ENCODE measurements at places on chromosomes 1 and 21.
A peak's percentile ranks its signal among the peaks of the same experiment; 100 is the strongest.

DNA sequence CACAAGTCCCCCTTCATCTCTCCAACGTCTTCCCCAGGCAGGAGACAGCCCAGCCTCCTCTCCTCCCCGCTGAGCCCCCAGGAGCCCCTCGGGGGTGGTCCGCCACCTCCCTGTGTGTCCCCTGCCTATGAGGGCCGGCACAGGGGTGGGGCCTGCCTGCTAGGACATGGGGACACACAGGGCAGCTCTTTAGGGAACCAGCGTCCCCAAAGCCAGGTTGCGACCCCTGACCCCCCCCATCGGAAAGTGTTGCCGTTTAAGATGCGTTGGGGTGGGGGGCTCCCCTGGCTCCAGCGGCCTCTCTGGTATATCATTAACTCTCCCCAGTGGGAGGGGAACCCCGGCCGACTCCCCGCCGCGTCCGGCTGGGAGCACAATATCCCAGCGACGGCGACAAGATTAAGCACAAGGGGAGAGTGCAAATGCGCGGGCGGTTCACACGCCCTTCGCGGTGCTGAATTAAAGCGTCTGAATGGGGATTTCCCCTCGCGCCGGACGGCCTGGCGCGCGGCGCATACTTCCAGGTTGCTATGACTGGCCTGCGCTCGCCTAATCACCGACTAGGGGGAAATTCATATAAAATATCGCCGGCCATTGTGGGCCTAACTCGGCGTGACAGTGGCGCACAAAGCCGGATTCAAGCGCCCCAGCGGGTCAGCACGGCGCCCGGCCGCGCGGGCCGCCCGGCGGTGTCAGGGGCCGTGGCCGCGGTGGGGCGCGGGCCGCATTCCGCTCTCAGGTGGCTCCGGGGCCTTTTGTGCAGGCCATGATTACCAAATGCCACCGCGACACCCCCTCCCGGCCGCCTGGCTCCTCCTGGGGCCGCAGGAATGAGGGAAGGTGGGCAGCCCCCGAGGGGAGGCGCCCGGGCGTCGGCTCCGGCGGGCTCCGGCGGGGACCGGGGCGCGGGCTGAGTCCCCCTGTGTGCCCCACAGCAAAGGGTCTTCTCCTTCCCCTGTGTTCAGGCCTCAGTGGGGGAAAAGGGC, 30.9 kb downstream of the WNT3A start:
- peak; percentile 33 for DNase-seq

- no peak for DNase-seq
Observed at GRCh38 chr21:30713766-30714165, 4.8 kb downstream of the KRTAP21-3 start.

- DNase-seq, result peak; percentile 40
Observed at GRCh38 chr1:46489169-46489637, 433 bp upstream of the DMBX1 start.

DNA sequence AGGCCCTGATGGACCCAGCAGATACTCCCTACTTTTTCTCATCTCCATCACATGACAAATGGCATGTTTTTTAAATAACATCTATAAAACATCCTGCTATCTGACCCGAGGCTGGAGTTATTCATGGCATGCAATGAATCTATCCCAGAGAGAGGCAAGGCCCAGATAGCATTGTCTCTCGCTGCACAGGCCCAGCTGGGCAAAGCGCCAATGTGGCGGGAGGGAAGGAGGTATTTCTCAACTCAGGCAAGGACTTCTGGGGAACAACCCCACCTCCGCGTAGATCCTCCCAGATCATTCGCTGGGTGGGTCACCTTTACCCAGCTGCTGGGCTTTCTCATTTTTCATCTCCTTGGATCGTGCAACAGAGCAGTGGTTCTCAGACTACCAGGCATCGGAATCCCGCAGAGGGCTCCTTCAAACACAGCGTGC, 59.8 kb downstream of the ERG start:
- DNase-seq, result no peak

DNA sequence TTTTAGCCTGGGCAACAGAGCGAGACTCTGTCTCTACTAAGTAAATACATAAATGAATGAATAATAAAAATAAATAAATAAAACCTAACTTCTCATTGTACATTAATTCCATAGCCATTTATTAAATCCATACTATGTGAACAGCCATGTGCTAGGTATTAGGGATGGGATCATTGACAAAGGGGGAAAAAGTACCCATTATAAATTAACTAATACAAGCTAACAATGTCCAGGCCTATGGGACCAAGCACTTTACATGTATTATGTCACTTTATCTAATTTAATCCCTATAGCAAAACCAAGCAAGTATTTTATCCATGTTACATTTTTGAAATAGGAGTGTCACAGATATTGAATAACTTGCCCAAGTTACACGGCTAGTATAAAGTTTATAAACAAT, 2.6 kb upstream of the CDC7 start:
- no peak for DNase-seq

DNA sequence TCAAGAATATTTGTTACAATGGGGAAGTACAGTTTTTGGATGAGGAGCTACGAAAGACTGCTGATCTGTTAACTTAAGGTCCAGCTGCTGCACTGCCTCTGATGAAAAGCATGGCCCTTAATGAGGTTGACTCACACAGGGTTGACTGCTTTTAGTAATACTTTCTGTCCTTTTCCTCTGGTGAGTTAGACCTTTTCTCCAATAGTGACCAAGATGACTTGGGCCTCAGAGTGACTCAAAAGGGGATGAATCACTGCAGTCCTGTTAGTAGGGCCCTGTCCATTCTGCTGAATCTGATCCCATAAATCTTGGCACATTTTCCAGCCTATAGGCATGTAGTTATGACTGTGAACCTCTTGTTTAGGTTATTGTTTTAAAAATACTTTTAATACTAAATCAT, 2.7 kb downstream of the DISP1 start:
- DNase-seq, result no peak

- no peak for DNase-seq
Observed at GRCh38 chr1:116038679-116039078, 62.4 kb downstream of the SLC22A15 start.

GRCh38 chr1:39959651-39960333, 4.8 kb downstream of the MFSD2A start:
- no peak for DNase-seq

- DNase-seq, result peak; percentile 69
Observed at GRCh38 chr1:27136998-27137542, 17.9 kb downstream of the SLC9A1 start.

DNA sequence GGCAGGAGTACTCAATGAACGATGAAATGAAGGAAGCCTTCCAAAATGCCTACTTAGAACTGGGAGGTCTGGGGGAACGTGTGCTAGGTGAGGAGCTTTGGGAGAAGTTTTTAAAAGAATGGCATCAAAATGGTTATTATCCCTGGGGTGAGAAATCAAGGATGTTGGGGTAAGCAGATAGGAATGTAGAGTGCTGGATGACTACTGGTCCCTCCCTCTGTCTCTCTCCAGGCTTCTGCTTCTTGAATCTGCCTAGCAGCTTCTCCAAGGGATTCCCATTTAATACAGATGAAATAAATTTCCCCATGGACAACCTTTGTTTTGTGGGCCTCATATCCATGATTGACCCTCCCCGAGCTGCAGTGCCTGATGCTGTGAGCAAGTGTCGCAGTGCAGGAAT, 19.0 kb upstream of the CASQ1 start:
- no peak for DNase-seq

- DNase-seq, result no peak
Observed at GRCh38 chr1:31897526-31898100, 40.6 kb downstream of the PTP4A2 start.

DNA sequence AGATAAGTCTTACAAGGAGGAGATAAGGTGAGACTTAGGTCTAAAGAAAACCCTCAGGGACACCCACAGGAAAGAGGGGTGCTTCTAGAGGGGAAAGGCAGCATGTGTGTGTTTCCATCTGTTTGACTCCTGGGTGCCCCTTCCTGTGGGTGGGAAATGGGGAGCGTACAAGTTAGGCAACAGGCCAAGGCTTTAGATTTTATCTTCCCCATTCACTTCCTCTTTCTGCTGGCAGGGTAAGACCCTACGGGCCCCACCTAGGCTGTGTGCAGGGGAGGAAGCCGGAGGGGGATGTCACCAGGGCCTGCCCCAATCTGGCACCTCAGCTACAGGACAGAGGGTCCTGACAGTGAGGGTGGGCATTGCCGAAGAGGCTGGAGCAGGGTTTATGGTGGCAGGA, 2.5 kb upstream of the OLIG1 start:
- DNase-seq, result no peak

DNA sequence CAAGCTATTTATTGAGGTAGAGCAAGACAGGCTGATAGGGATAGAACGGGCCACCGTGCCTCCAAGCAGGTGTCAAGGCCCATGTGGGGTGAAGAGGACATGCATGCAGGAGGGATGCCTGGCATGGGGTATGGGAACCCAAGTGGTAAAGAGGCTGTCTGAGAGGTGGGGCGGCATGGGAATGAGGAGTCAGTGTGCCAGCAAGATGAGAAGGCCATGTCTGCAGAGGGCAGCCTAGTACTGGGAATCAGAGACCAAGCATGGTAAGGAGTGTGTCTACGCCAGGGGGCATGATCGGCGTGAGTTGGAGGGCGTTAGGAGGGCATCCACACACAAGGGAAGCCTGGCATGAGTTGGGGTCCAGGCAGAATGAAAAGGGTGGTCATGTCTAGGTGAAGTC, 303.7 kb upstream of the PLD5 start:
- no peak for DNase-seq

GRCh38 chr1:164675342-164675904, 116.4 kb downstream of the PBX1 start:
- DNase-seq, result no peak

DNA sequence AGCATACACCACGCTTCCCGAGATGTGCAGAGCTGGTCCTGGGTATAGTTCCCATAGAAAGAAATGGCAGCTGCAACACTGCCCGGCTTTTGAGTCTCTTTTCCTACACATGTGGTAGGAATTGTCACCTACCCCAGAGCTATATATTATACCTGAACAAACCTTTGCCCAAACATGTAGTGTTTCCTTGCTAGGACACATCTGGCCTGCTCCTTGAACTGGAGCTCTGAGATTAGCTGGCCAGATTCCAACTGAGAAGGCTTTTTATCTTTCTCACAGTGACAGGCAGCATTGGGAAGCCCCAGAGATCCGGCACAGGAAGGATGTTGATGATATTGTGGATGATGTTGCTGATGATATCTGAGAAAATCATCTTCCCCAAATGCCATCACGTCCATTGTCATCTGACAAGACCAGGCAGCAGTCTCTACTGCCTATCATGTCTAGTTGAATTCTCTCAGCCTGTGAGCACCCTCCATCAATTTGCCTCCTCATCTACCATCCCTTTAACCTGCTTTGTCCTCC, 115.0 kb upstream of the SMYD2 start:
- no peak for DNase-seq

DNA sequence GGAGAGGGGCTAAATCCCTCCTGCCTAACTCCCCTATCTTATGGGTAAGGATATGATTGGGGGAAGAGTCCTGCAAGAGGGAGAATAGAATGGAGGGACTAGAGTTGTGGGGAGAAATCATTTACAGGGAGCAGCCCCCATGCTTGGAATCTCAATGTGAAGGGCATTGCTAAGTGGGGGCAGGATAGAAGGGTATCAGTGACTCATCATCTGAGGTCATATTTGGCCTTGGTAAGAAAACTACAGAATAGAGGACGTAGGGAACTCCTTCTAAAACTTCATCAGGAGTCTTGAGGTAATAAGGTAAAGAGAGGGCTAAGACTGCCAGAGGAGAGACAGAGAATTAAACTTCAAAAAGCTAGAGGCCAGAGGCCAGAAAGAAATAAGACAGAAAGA, 487 bp downstream of the HJV start:
- no peak for DNase-seq

DNA sequence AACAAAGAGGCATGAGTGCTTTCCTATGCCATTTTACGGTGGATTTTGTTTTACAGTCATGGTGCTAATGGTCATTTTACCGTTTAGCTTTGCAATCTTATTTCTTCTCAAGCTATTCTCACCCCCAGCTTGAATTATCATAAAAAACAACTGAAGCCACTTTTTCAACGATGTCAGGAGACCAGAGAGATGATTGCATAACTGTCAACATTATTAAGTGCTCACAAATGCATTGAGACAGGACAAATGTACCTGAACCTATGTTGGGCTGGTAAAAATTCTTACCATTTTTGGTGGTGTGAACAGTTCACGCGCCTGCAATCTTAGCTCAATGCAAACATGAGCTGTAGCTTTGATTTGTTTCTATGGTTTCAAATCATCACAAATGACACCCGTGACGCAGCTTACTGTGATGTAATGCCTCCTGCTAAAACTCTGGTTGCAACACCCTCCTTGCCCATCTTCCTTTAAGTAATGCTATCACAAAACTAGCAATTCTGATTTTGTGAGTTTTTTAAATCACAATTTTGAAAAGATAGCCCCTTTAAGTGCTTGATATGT, 104.4 kb downstream of the UCHL5 start:
- DNase-seq, result no peak

- DNase-seq, result no peak
Observed at GRCh38 chr1:67853704-67854103, 20.4 kb upstream of the GNG12 start.

DNA sequence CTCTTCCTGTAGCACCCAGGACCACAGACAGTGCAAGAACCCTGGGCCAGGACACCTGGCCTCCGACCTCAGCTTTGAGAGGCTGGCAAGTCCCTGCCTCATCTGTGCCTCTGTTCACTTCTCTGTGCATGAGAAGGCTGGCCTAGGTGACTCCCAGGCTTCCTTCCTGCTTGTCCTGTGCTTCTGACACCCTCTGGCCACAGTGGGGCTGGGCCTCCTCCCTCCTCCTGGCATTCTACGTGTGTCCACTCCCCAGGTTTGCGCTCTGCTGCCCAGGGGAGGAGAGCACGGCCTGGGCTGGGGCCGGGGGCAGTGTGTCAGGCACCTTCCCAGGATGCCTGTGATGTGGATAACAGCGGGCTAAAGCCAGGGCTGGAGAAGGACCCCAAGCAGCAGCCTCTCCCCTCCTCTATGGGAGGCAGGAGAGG, 30.3 kb upstream of the PKP1 start:
- DNase-seq, result no peak

DNA sequence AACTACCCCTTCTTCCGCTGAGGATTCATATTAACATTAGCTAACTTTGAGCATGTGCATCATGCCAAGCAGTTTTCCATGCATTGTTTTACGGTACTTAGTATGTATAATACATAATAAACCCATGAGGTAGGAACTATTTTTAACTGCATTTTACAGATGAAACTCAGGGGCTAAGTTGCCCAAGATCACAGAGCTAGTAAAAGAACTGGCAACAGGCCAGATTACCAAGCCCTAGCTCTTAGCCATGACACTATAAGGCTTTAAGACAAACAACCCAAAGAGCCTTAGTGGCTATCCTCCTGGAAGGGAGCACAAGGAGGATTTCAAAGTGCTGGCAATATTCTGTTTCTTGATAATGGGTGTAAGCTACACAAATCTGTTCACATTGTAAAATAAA, 6.1 kb downstream of the AK2 start:
- DNase-seq, result no peak

DNA sequence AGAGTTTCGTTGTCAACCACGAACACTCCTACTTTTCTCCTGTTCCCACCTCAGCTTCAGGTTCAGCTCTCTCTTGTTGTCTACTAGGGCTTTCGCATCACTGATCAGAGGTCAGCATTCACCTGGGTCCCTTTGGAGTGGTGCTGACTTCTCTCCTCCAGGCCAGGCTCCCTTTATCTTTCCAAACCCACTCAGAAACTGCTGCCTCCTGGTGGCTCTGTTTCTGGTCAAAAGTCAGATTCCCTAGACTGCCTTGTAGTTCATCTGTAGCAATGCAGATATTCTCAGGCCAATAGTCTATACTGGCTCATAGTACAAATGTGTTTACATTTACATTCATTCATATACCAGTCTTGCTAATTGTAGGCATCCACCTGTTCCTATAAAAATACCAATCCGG, 6.4 kb upstream of the ERI3 start:
- DNase-seq, result no peak
